ENCODE measurements at places on chromosomes 5 and 9.

- DNase-seq: no peak
These were observed at the start of gene HSPB3 for GRCh38 chr5:54455413-54456157. Gene HSPB3, plus strand, starts transcription at chr5:54455699. Its CDS starts 91 bp downstream, at chr5:54455790.

DNA sequence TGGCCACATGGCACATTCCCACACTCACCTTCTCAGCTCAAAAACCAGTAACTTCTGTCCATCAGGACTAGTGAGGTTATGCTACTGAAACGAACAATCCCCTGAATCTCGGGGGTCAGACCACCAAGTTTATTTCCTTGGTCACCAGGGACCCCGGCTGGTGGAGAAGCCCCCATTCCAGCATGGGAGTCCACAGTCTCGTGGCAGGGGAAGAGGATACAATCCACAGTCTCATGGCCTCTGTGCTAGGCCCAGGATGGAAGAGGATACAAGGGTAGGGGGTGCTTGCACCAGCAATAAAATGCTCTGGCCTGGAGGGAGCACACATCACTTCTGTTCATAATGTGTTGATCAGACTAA is 7.4 kb upstream of the CARD19 start:
- DNase-seq: no peak

- DNase-seq: no peak
These were observed 304.9 kb downstream of the TMEM167A start for GRCh38 chr5:82772281-82772680.

DNA sequence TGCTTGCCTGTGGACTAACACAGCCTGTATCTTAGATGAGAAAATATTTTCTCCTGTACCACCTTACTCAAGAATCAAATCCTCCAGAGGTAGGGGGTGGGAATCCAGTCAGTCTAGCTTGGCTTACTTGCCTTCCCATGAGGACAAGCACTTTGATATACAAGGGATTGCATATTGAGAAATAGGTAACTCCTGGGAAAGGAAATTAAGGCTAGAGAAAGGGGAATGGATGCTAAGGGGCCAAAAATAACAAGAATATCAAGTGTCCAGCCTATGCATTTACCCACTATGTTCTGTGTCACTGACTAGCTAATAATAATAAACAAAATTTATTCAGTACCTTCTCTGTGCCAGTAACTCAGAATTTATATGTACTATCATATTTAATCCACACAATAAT is 21.4 kb upstream of the SNX2 start:
- no peak for DNase-seq
